ENCODE measurements at places on chromosomes 2 and 18.

DNA sequence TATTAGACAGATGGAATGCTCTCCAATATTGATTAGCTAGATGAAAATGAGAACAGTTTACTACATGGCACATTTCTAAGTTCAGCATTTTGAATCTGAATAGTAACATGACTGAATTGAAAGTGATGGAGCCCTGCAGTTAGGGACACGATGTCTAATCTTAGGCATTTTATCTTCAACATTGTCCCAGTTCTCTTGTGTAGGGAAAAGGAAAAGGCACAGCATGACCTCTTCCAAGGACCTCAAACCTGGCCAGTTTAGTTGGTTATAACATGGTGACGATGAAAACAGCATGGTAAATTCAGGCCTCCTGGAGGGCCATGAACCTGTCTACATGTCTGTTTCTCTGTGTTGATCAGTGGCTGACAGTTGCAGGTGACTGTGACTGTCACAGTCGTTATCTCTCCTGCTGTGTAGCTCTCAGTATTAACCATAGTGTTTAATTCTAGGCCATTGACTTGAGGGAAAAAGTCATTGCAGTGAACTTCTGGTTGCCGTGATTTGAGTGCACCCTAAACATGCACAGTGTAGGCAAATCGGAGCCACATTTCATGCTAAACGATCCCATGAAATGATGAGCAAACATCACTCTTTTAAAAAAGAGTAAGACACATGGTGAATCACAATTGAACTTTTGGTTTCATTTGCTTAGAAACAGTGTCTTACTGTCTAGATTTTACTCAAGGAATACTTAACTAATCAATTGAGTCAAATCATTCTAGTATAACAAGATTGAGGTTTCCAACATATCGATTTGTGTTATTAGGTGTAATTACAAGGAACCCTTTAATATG, 129.7 kb downstream of the PHLPP1 start:
- DNase-seq = no peak

DNA sequence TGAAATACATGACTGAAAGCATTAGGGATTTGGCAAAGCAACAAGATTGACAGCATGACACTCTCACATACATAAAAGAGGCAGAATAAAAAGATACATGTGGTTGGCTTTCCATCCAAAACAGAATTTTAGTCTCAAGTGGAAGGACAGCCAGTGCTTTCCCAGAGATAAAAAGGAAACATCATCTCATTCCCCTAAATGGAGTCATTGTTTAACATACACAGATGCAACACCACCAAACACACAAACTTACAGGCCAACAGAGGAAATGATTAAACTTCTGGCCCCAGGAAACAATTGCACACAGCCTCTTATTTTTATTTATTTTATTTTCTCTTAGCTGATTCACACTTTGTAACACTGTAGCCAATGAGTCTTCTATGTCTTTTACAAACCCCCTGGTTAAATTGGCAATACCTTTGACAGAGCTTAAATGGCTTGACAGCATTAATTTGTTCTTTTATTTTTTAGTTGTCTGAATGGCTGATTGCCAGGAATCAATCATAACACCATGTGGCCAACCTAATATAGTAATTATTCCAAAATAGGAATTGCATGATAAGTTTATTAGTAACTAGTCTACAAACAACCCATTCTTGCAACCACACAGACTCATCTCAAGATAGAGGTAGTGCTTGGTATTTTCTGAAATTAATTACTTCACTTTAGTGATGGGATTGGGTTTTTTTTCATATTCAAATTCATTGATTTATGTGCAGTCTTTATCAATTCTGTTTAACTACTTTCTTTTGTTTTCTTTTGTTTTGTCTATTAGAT, 190.5 kb downstream of the RND3 start:
- DNase-seq = no peak

- DNase-seq = no peak
Observed at GRCh38 chr2:191297033-191297432, 51.8 kb downstream of the MYO1B start.

DNA sequence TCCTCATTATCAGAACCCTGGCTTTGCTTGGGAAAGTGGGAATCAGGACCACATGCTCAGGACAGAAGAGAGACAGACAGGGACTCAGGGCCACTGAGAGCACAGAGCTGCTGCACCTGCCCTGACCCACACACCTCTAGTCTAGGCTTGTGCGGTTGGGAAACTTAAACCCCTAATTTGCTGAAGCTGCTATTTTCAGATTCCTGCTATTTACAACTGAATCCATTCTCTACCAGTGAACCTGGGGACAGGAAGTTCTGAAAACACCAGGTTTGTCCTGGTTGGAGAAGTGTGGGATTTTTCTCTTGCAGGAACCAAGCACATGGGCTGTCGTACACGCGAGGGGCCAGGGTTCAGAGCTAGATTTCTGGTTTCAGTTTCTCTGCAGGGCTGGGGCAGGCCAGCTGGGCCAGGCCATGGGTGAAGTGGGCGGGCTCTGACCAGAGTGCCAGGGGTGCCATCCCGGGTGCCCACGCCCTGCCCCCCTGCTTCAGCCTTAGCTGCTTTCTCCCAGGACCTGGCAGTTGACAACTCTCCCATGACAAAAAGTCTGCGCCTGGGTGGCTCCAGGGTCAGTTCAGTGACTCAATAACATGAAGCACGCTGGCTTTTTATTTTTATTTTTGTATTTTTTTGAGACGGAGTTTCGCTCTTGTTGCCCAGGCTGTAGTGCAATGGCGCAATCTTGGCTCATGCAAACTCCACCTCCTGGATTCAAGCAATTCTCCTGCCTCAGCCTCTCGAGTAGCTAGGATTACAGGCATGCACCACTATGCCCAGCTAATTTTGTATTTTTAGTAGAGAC, 51.3 kb upstream of the SLC1A4 start:
- no peak for DNase-seq
